ENCODE measurements at places on chromosomes 2 and 18.

DNA sequence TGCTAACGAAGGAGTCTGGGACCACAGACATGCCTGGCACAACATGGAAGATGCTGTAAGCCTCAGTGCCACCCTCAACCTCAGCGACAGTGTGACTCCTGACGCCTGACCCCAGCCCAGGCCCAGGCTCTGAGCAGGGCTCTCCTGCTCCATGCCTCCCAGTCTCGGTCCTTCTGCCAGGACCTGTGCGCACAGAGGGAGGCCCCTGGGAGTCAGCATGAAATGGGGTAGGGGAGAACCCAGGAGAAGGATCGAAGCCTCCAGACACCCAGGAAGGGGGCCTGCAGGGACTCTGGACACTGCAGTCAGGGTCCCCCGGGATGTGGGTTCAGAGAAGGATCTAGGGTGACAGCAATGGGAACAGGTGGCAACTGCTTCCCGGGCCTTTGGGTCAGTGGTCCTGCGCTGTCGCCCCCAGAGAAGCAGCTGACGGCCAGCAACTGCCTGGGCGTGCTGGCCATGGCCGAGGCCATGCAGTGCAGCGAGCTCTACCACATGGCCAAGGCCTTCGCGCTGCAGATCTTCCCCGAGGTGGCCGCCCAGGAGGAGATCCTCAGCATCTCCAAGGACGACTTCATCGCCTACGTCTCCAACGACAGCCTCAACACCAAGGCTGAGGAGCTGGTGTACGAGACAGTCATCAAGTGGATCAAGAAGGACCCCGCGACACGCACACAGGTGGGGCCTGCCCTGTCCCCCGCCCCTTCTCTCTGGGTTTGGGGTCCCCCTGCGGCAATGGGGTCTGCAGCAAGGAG lies 233.9 kb downstream of the ATAD2B start:
- DNase-seq, result no peak

DNA sequence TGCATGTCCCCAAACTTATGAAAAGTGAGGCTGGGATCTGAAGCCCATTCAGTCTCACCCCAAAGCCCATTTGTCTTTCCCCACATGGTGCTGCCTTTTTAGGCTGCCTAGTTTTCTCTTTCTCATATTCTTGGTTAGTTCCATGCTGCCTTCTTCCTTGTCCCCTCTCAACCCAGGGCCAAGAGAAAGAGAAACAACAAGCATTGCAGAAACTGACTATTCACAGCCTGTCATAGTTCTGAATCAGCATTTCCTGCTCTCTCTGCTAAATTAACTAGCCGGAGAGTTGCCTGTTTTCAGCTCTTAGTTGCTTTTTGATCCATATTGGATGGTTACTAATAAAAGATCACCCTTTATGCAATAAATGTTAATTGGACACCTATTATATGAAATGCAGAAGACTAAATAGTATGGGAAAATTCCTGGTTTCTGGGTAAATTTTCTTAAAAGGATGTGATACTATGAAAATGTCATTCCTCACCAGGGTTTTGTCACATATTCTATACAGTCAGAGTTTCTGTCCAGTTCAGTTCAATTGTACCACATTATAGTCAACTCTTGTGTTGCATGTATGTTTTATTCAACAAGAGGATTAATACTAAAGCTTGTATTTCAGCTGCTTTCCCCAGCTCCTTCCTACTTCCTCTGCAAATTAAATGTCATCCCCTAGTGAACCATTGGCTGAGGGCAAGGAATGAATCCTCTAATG lies 246.5 kb downstream of the GALR1 start:
- no peak for DNase-seq

DNA sequence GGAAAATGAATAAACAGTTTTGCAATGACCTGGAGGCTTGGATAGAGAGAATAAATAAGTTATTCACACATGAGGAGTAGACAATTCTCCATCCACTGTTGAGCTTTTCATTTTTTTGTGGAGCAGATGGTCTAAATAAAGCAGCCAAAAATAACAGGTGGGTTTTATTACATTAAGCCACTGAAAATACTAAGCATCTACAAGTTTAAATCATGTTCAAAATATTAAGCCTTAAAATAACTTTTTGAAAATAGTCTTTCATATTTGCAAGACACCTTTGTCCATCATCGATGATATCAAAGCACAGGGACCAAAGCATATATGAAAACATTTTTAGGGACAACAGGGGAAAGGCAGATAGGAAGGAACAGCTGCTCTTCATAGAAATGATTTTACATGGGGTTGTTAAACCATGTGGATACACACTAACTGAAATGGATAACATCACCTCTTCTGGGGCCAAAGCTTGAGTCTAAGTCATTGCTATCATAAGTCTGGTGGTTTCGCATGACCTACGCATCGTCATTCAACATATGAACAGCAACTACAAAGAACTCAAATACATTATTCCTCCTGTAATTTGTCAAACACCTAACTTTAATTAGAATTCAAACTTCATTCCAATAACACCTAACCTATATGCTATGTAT lies 197.6 kb upstream of the CHST9 start:
- DNase-seq, result no peak

DNA sequence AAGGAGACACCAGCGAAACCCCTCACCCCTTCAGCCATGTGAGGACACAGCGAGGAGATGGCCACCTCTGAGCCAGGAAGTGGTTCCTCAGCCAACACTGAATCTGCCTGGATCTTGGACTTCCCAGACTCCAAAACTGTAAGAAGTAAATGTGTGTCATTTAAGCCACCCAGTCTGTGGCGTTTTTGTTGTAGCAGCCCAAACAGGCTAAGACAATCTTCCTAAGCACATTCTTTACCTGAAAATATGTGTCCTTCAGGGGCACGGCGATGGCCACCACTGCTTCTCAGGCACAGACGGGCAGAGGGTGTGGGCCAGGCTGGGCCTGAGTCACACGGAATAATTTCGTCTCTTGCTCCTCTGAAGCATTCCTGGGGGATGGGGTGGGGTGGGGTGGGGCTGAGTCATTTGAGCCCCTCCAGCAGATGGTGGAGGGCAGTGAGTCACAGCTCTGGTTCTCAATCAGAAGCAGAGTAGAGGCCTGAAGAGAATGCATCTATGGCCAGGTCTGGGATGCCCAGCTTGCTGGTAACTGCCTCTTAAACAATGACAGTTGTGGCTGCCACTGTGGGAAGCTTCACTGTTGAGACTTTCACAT lies 142.4 kb downstream of the CAPN13 start:
- DNase-seq, result no peak

GRCh38 chr18:73859837-73860397 lies 287.7 kb downstream of the FBXO15 start:
- no peak for DNase-seq

DNA sequence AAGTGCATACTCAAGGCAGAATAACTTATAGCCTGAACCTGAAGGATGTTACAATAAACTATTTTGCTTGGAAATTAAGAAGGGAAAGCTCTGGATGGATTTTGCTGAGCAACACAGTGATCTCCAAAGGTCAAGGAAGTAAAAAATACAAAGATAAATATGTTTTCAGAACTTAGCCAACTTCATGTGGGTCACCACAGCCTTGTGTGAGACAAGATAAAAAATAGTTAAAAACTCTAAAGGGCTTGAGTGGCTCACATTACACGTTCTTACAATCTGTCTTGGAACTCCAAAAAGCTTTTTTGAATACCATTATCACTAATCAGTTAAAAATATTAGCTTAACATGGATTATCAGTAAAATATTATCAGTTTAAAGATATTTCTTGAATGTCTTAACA lies 28.9 kb upstream of the MTX2 start:
- DNase-seq, result no peak

DNA sequence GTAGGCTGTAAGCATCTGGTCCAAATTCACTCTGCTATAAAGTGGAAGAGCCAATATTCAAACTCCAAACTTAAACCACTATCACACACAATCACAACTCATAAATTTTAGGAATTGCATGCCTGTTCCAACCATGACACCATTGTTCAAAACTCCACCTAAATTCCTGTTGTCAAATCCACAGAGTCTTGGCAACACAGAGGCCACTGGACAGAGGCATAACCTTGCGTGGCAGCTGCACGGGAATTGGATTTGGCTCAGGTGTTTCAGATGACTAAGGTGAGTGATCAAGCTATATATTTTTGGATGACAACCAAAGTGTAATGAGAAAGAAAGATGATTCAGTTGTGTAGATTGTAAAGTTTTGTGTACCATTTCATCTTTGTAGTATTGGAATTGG lies 422.7 kb upstream of the TNP1 start:
- no peak for DNase-seq

- DNase-seq, result no peak
Observed at GRCh38 chr18:3340015-3340681, 78.2 kb downstream of the MYL12B start.

- DNase-seq, result no peak
Observed at GRCh38 chr2:215567504-215567903, 131.6 kb upstream of the FN1 start.

Data from activated CD4-positive, alpha-beta T cell treated with anti-CD3 and anti-CD28 coated beads for 1 hour (primary cell).